ENCODE measurements at places on chromosomes 6 and 20.

DNA sequence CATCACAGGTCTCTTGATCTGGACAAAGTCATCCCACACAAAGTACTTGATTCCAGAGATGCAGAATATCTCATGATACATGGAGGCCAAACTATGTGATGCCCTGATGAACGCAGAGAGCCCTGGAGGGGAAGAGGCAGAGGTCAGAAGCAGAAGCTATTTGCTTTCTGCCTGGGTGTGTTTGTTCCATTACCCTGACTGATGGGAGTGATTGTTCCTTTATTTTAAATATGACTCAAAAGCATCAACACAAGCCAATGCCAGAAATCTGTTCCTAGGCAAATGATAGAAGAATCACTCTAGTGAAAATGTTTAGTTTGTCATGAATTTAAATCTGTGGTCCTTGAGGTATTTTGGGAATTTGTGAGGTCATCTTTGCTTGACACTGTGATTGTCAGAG, 54.7 kb upstream of the GGTLC1 start:
- no peak for DNase-seq

GRCh38 chr6:107185391-107185970, 70.2 kb upstream of the BEND3 start:
- no peak for DNase-seq

- peak; percentile 3 for DNase-seq
These were observed 21.7 kb downstream of the SMLR1 start for GRCh38 chr6:130848945-130849344.

- DNase-seq: no peak
These were observed 460.3 kb downstream of the EPM2A start for GRCh38 chr6:145275019-145275418.

GRCh38 chr6:128713461-128713860, 169.5 kb upstream of the LAMA2 start:
- DNase-seq: no peak

- DNase-seq: no peak
These were observed 7.9 kb upstream of the TMEM217 start for GRCh38 chr6:37265860-37266259.
